ENCODE measurements at places on chromosomes 5 and 9.

GRCh38 chr9:438066-438465, 223.4 kb downstream of the DOCK8 start:
- no peaks in the 10 kb centered on the region for H3K27me3 ChIP-seq
- no peak overlapping the region for H3K27ac ChIP-seq
- no peaks in the 10 kb centered on the region for H3K4me1 ChIP-seq
- H3K4me3 ChIP-seq = no peak overlapping the region

DNA sequence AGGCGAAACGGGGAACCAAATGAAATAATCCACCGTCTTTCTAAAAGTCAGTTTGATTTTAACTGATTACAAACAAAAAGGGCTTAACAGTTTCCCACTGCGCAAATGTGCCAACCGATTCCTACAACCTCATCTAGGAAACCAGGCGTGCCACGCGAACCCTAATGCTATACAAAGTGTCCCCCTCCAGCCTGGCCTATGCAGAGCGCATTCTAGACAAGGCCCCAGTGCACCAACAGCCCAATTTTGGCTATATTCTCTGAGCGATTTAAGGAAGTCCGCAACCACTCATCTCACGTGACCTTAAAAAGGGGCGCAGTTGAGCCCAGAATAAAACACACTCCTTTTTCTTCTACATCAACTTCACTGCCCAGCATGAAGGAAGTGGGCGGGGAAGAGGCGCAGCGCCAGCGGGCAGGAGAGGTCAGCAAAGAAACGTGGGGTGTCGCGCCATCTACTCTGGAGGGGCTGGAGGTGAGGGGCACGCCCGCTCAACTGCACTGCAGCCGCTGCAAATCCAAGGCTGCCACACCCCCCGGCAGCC, 779 bp downstream of the FAM13B start:
- DNase-seq = no peak
- H3K36me3 ChIP-seq = peaks cover 22% of the 10 kb centered on the region
- peak overlapping the region; percentile 95 for H3K4me3 ChIP-seq
- peak overlapping the region; percentile 93 for H3K27ac ChIP-seq

- peaks cover 3% of the 10 kb centered on the region for H3K4me1 ChIP-seq
- no peak overlapping the region for H3K4me3 ChIP-seq
- peaks cover 2% of the 10 kb centered on the region for H3K27me3 ChIP-seq
- no peaks in the 10 kb centered on the region for H3K36me3 ChIP-seq
Observed at GRCh38 chr5:168327451-168327850, 36.0 kb downstream of the WWC1 start.

- H3K4me3 ChIP-seq = no peak overlapping the region
- DNase-seq = no peak
- H3K4me1 ChIP-seq = no peaks in the 10 kb centered on the region
- peaks cover 9% of the 10 kb centered on the region for H3K27me3 ChIP-seq
- no peak overlapping the region for H3K27ac ChIP-seq
- no peaks in the 10 kb centered on the region for H3K36me3 ChIP-seq
Observed at GRCh38 chr9:96085491-96086143, 210.1 kb downstream of the ERCC6L2 start.

GRCh38 chr5:176687247-176687646, 40.0 kb downstream of the TSPAN17 start:
- H3K27me3 ChIP-seq = peaks cover 54% of the 10 kb centered on the region
- no peak overlapping the region for H3K4me3 ChIP-seq
- H3K27ac ChIP-seq = no peak overlapping the region
- H3K4me1 ChIP-seq = no peaks in the 10 kb centered on the region

- H3K4me3 ChIP-seq = no peak overlapping the region
- no peaks in the 10 kb centered on the region for H3K36me3 ChIP-seq
- H3K4me1 ChIP-seq = no peaks in the 10 kb centered on the region
- no peak for DNase-seq
- no peak overlapping the region for H3K27ac ChIP-seq
- H3K27me3 ChIP-seq = no peaks in the 10 kb centered on the region
Observed at GRCh38 chr9:1414711-1415131, 364.6 kb downstream of the DMRT2 start.

DNA sequence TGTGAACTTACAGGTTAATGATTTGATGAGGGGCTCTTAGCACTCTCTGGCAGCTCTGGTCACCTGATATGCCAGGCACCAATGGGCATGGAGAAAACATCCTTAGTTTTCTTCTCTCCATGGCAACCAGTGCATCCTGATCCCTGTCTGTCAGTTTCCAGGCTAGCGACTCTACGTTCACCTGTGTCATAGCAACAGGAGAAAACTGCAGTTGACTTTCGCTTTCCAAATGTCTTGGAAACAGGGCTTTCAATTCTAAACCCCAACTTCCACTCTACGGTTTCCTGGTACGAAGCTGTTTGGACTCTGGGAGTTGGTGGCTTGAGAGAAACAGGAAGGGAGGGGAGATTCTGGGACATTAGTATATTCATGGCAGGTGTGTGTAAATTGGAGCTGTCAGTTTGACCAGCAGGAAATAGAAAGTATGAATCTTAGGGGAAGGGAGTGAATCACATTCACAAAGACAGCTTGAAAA, 74.4 kb downstream of the SLC28A3 start:
- peaks cover 12% of the 10 kb centered on the region for H3K27me3 ChIP-seq
- H3K36me3 ChIP-seq = no peaks in the 10 kb centered on the region
- no peak overlapping the region for H3K4me3 ChIP-seq
- DNase-seq = no peak

DNA sequence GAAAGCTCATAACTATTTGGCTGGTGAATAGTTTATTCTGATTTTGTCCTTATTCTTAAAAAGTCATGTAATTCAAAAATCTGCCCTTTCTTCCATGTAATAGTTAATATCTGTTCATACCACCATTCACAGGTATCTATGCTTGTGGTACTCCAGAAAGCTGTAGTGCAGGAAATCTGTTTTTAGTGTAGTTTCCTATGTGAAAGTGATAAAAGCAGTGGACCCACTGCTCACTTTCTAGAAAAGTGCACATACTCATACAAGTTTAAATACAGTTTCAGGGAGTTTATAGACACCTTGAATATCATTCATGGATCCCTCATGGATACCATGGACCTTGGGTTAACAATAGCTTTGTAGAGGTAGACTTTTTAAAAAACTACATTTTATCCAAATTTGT, 20.2 kb downstream of the PBX3 start:
- no peak for DNase-seq
- no peak overlapping the region for H3K27ac ChIP-seq
- H3K27me3 ChIP-seq = no peaks in the 10 kb centered on the region
- no peaks in the 10 kb centered on the region for H3K36me3 ChIP-seq

- H3K36me3 ChIP-seq = no peaks in the 10 kb centered on the region
- DNase-seq = no peak
- no peaks in the 10 kb centered on the region for H3K27me3 ChIP-seq
- no peak overlapping the region for H3K4me3 ChIP-seq
- no peaks in the 10 kb centered on the region for H3K4me1 ChIP-seq
- H3K27ac ChIP-seq = no peak overlapping the region
Observed at GRCh38 chr9:14924230-14925219, 14.3 kb upstream of the FREM1 start.

GRCh38 chr9:94865582-94866452, 139.3 kb downstream of the AOPEP start:
- H3K4me1 ChIP-seq = peaks cover 26% of the 10 kb centered on the region
- no peak overlapping the region for H3K4me3 ChIP-seq
